ENCODE measurements at places on chromosomes 7 and 10. TPM values are rescaled to one million over a fixed set of nuclear protein-coding genes. Genes with fewer than 3 reads are reported as not detected.
A peak's percentile ranks its signal among the peaks of the same experiment; 100 is the strongest.

- peak overlapping the region; percentile 16 for H3K27ac ChIP-seq
- H3K27me3 ChIP-seq: no peaks in the 10 kb centered on the region
- peak; percentile 52 for DNase-seq
- peaks cover 16% of the 10 kb centered on the region for H3K4me1 ChIP-seq
- H3K4me3 ChIP-seq: no peak overlapping the region
These were observed 1381.5 kb upstream of the CELF2 start for GRCh38 chr10:9636216-9636615.

GRCh38 chr7:67764289-67764688 lies 767.7 kb downstream of the TYW1 start:
- no peak overlapping the region for H3K27ac ChIP-seq
- H3K4me3 ChIP-seq: no peak overlapping the region
- H3K27me3 ChIP-seq: no peaks in the 10 kb centered on the region
- DNase-seq: no peak
- no peaks in the 10 kb centered on the region for H3K4me1 ChIP-seq

GRCh38 chr7:30559611-30560010 lies 35.1 kb upstream of the GARS1 start:
- no peaks in the 10 kb centered on the region for H3K27me3 ChIP-seq
- H3K36me3 ChIP-seq: no peaks in the 10 kb centered on the region
- DNase-seq: no peak
- H3K4me3 ChIP-seq: no peak overlapping the region

Gene SOSTDC1
- total RNA-seq: 0.14 TPM

All from astrocyte (in vitro differentiated cells and primary cell).